ENCODE measurements at places on chromosomes 4 and X.

DNA sequence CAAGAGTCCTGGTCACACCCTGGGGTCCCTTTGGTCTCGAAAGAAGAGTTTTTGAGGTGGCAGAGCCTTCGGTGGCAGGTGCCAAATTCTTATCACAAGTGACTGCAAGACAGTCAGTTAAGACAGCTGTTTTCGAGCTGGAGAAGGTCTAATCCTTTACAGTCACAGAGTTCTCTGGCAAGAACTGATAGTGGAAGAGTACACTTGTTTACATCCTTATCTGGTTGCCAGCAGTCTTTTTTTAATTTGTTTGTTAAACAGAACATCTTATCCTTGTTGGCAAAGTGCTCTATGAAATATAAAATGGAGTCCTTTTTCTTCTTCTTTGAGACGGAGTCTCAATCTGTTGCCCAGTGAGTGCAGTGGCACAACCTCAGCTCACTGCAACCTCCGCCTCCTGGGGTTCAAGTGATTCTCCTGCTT, 50.4 kb upstream of the ELOVL6 start:
- no peak for DNase-seq

GRCh38 chr4:45155081-45155777, 428.9 kb upstream of the GNPDA2 start:
- no peak for DNase-seq

DNA sequence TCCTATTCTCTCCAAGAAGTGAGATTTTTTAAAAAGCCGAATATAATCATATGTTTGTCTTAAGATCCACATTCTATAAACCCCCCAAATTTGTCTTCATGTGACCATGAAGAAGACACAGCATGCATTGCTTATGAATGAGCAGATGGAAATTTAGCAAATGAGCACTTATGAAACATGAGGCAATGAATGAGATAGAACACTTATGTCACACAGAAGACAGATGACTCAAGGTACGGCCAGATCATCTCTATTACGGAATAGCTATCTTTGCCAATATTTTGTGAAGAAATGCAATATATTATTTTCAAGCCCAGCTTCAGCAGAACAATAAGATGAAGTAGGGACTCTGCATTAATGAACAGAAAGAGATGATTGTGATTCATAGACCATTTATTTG, 21.4 kb downstream of the PHEX start:
- DNase-seq, result no peak

DNA sequence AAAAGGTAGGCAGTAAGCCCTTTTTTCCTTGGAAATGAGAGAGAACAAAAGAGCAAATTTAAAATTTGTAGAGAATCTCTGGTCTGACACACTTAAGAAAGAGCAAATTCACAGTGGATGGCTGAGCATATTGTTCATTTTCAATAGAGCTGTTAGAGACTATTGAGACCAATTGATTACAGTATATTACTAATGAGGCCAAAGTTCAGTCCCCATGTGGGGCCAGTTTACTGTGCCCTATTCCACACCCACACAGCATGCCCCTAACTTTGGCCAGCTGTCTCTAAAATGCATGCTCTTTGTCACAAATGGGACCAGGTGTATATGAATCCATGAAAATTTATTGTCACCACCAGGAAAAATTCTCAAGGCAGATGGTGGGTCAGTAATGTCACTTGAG, 470.5 kb downstream of the PCDH7 start:
- no peak for DNase-seq

DNA sequence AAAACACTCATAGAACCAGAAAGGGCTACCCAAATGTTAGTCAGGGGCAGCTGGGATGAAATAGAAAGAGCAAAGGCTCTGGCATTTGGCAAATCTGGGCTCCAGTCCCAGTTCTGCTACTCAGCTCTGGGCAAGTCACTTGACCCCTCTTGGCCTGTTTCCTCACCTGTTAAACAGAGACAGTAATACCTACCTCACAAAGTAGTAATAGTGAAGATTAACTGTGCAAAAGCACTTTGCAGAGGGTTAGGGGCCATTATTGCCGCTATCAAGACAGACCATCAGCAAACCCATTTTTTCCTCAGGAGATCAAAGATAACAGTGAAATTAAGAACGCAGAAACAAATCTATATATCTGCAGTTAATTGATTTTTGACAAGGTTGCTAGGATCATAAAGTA, 20.6 kb downstream of the ZBTB33 start:
- DNase-seq, result no peak

DNA sequence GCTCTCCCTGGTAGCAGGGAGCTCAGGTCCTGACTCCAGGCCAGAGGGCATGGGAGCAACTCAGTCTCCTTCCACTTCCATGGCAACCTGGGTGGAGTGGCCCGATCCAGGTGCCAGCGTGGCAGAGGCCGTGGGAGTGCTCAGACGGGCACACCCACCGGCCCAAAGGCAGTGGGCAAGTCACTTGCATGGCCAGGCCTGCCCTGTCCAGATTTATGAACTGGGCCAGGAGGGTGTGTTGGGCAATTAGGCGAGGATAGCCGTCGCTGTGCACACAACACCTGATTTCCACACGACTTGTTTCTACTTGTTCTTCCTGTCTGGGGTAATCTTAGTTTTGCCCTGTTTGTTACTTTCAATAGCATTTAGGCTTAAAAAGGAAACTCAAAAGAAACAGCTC, 55.5 kb upstream of the NYX start:
- DNase-seq, result no peak

DNA sequence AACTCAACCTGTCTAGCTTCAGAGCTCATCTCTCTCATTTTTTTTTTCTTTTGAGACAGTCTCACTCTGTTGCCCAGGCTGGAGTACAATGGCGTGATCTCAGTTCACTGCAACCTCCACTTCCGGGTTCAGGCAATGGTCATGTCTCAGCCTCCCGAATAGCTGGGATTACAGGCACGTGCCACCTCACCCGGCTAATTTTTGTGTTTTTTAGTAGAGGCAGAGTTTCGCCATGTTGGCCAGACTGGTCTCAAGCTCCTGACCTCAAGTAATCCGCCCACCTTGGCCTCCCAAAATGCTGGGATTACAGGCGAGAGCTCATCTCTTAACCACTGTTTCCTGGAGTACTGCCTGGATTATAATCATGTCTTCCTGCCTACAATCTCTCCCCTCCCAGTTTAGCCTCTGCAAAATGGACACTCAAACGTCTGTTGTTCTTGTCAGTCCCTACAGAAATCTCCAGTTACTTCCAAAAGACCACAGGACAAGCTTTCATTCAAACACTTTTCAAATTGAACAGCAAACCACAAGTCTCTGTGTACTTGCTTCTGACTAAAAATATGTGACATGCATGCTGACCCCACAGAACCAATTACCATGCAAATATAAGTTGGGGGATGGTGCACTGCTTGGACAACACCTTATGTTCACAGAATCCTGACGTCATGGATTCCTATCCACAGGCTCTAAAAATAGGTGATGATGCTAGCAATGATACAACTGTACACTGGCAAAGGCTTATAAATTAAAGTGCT, 137.2 kb downstream of the SH3KBP1 start:
- DNase-seq, result no peak

- DNase-seq, result no peak
These were observed 1017.1 kb upstream of the HS3ST1 start for GRCh38 chr4:12445711-12446235.

DNA sequence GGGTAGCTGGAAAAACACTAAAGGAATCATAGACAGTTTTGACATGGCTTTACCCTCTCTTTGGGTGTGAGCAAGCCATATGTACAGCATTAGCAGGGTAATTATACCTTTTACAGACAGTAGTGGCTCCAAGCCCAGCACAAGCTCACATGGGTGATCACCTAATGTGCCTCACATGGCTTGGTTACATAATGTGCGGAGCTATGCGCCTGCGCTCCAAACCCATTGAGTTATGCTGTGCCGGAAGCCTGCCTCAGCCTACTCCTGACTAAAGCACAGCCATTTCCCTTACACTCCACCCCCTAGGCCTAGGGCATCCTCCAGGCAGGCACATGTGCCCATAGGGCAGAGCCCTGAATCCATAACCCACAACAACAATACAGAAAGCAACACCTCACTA, 6.5 kb upstream of the TSPAN5 start:
- DNase-seq, result no peak

GRCh38 chr4:152605641-152606335, 69.9 kb upstream of the FBXW7 start:
- DNase-seq, result no peak

GRCh38 chr4:162347842-162348213, 184.0 kb upstream of the FSTL5 start:
- DNase-seq, result no peak

GRCh38 chr4:2662598-2662997, 93.5 kb downstream of the TNIP2 start:
- no peak for DNase-seq

GRCh38 chr4:108533245-108533844, 87.0 kb upstream of the RPL34 start:
- DNase-seq, result no peak

- no peak for DNase-seq
These were observed 23.6 kb upstream of the GLOD5 start for GRCh38 chrX:48737940-48738339.

DNA sequence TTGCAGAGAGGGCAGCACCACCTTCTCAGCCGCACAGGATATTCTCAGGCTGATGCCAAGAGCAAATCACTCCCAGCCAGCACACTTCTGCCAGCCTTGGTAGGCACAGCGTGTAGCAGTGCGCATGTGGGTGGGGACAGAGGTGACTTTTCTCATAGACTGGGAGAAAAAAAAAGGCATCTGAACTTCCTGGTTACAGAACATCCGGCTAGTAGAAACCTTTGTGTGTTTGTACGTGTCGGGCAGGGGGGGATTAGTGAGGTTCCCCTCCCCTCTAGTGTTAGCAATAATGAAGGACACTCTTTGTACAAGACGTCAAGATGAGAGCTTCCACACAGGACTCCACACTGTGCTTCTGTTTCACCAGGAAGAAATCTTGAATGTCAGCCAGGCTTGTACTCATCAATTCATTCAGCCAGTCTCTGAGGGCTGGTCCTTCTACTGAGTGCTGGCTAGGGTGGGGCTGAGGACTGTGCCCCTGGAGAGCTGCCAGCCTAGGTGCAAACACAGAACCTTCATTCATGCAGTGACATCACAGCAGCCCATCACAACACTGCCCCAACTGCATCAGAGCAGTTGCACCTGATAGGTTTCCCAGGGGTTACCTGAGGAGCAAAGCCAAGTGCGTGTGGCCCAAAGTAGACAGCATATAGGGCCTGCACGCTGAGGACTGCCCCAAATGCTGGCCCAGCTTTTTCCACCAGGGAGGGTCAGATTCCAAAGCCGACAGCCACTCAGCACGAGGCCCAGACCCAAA, 34.7 kb downstream of the SLC25A5 start:
- no peak for DNase-seq
